ENCODE measurements at places on chromosomes 7 and 10.

DNA sequence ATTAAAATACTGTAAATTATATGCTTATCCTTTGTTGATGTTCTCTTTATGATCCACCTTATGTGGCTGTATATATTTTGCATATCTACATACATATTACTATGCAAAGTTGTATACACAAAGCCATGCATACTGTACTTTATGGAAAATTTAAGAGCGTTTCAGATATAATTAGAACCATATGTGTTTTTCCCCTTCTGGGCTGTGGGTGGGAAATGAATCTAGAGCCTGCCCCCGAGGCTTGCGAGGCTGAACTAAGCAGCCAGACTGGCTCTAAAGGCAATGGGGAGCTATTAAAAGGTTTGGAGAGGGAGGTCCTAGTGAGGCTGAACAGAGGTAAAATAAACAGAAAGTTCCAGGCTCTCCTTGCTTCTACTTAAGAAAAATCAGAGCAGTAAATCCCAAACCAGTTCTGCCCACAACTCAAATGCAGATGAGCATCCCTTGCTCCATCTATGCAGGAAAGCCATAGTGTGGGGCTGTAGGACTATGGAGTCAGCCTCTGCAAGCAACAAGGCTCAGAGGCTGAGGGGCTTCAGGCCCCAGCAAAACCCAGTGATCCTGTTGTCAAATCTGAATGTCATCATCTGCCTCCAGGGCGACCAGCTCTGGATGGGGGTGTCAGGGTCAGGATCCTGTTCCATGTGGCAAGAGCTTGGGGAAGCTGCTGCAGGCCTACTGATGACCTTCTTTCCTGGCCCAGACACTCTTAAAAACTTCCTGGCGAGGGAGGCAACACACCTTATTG lies 14.1 kb upstream of the DDIT4 start:
- no peak for DNase-seq

GRCh38 chr7:105932835-105933477 lies 30.1 kb upstream of the CDHR3 start:
- DNase-seq: no peak

DNA sequence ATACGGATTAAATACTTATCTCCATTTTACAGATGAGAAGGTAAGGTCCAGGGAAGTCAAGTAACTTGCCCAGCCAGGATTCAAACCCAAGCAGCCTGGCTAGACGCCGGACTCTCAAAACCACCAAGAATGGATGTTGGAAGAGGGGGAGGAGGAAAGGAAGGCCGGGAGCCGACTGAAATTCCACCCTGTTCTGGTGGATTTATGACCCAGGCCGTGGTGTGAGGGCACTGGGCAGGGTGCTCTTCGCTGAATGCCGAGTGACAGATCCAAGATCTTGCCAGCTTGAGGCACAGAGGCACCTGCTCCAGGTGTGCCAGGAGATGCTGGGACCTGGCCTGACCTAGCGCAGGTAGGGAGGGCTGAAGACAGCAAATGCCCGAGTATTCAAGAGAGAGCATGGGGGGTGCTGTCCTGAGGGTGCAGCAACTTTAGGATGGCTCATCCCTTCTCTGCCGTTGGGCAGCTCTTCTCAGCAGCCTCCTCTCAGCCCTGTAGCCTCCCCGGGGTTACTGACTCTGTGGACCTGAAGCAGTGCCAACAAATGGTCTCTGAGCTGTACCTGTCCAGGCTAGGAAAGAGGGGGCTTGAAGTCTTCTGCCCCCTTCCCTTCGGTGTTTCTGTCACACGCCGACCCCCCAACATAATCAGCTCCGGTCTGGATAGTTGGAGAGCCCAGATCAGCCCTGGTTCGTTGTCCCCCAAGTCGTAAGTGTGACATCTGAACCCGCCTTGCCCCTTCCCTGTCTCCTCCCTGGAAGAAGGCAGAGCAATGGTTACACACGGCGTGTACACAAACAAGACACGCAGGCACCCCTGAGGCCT lies 713 bp downstream of the LOXL4 start:
- peak; percentile 42 for DNase-seq

- DNase-seq: no peak
These were observed 456.1 kb upstream of the FOXK1 start for GRCh38 chr7:4225881-4226523.

GRCh38 chr7:40419806-40420205 lies 285.0 kb downstream of the SUGCT start:
- DNase-seq: no peak

DNA sequence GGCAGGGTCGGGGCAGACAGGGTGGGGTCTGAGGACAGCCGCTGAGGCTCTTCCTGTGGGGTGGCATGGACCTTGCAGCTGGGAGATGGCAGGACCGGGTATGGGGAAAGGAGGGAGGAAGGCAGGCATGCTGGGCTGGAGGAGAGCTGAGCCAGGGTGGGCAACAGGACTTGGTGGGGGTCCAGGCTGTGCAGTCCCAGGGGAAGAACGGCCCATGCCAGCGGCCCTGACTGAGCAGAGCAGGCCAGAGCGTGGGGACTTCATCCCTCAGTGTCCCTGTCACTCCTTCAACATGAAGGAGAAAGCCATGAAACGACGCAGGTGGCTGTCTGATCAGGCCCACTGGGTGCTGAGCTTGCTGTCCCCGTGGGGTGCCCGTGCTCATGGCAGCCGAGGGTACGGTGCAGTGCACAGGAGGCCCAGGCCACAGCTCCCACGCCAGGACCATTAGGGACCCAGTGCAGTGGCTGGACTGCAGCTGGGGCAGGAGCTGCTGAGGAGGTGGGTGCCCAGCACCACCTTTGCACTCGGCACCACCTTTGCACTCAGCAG lies 519.6 kb downstream of the PTPRN2 start:
- DNase-seq: no peak

DNA sequence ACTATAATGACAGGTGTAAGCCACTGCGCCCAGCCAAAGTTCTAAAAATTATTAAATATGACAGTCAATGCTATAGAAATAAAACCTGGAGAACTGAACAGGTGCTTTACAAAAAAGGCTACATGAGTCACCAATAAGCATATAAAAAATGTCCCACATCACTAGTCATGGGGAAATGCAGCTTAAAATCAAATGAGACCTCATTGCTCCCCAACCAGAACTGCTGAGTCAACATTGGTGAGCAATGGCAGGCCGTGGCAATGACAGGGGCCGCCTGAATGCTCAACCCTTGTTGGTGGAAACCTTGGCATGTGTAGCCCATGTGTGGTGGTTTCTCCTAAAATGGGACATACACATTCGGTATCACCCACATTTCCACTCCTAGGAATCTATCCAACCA lies 352.3 kb upstream of the KLF6 start:
- no peak for DNase-seq

DNA sequence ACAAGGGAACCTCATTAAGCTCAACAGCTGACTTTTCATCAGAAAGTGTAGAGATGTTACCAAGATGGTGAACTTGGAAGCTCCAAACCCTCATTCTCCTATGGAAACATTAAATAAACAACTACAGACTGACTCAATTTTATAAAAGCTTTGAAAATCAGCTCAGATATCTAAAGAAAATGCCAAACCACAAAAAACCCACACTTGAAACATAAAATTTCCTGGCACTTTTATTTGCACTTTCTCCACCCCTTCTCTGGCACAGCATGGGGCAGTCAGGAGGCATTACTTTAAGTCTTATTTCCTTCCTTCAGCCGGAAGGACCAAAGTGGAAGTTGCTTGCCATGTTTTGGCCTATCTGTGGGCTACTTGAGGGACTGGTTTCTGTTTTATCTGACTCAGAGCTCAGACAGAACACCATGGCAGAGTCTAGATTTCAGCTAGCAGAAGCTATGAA lies 114.7 kb downstream of the ODAD2 start:
- no peak for DNase-seq

GRCh38 chr7:84490661-84491060 lies 296.1 kb upstream of the SEMA3A start:
- DNase-seq: no peak

- DNase-seq: no peak
These were observed 30.8 kb downstream of the CHCHD3 start for GRCh38 chr7:133051066-133051465.

GRCh38 chr7:2838873-2839578 lies 5.1 kb downstream of the GNA12 start:
- no peak for DNase-seq

DNA sequence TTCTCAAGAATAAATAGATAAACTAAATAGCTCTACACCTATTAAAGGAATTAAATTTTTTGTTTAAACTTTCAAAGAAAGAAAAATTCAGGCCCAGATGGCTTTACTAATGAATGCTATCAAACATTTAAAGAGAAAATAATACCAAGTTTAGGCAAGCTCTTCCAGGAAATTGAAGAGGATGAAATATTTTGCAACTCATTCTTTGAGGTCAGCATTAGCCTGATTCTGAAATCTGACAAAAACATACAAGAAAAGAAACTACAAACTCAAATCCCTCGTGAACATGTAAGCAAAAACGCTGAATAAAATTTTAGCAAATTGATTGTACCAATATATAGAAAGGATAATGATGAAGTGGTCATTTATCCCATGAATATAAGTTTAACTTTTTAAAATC lies 93.4 kb downstream of the RTKN2 start:
- no peak for DNase-seq

DNA sequence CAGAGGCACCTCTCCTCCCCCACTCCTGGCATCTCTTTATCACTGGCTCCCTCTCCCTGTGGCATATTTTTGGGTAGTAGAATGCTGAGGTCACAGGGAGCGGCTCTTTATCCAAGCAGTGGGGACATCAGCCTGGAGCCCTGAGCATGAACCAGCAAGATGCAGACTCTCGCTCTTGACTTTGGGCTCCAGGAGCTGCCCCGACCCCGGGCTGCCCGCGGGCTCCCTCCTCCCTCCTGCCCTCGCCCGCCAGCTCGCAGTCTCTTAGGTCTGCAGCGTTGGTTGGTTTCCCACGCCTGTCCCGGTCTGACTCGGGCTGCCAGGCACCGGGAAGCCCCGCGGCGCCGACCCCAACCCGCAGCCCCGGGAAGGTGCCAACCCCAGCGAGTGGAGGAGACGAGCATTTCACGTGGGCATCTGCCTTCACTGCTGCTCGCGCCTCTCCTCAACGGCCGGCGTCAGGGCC lies 1.3 kb downstream of the INSYN2A start:
- DNase-seq: no peak

DNA sequence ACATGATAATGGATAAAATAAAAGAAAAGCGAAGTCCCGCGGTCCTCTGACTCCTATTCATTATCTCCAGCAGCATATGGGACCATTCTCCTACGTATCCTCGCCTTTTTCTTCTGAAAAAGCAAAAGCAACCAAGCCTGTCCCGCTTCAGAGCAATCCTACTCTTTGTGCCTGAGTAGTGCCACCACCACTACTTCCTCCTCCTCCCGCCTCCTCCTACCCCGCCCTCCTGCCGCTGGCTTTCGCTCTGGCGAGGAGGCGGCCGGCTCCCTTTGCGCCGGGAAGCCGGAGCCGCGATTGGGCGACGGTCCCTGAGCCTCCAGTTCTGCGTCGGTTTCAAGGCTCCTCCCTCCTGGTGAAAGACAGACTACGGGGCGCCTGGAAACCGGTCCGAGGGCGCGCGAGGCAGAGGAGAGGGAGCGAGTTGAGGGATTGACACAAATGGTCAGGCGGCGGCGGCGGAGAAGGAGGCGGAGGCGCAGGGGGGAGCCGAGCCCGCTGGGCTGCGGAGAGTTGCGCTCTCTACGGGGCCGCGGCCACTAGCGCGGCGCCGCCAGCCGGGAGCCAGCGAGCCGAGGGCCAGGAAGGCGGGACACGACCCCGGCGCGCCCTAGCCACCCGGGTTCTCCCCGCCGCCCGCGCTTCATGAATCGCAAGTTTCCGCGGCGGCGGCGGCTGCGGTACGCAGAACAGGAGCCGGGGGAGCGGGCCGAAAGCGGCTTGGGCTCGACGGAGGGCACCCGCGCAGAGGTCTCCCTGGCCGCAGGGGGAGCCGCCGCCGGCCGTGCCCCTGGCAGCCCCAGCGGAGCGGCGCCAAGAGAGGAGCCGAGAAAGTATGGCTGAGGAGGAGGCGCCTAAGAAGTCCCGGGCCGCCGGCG lies at the start of gene FZD1:
Gene FZD1 (plus strand): TSS at position 388 of the 878 bp plus-strand sequence. CDS start 448 bp downstream, at position 836.
- peak; percentile 79 for DNase-seq

GRCh38 chr10:48495282-48496045 lies 109.4 kb downstream of the ARHGAP22 start:
- no peak for DNase-seq

GRCh38 chr7:28623863-28624262 lies 211.5 kb downstream of the CREB5 start:
- no peak for DNase-seq

DNA sequence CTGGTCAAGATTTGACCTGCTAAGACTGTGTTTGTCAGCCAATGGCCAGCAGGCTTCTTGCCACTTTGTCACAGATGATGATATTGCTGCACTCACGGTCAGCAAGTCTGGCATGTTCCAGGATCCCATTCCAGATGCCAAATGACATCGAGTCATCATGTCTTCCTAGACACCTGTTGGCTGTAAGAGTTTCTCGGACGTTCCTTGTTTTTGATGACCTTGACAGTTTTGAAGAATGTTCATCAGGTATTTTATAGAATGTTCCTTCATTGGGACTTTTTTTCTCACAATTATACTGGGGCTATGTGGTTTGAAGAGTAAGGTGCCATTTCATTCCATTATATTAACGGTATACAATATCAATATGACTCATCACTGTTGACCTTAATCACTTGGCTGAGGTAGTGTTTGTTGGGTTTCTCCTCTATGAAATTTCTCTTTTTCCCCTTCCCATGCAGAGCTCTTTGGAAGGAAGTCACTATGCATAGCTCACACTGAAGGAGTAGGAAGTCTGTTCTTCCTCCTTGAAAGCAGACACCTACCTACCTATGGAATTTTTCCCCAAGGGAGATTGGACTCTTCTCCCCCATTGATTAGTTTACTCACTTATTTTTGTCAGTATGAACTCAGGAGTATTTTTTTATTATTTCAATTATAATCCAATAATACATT lies 31.6 kb downstream of the HECW1 start:
- DNase-seq: no peak

DNA sequence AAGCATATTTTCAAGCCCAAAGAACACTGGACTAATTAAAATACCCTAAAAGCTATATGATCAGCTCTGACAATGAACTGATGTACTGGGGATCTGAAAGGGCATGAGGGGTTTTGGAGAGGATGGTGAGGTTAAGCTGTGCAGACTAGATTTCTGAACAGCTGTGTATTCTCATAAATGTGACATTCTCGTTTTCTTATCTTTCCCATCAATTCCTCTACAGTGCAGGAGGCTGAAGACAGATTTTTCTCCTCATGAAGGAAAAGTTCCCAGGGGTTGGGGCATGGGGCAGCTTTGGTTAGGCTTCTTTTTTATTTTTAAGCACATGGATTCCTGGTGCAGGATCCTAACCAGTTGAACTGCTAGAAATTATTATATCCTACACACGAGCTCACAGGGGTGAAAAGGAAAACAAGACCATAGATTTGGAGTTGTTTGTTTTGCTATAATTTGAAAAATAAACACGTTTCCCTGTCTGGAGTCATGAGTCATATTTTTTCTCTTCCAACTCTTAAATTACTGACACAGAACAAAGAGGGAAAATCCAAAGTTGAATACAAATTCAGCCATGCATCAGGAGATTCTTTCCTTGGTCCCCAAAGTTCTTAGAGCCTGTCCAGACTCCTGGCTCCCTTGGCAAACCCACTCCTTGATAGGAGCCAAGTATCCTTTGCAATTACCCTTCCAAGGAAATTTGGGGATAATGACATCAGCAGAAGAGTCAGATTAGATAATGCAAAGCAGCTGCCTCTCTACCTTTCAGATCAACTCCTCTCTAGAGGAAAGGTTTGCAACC lies 147.7 kb upstream of the NPVF start:
- DNase-seq: no peak

Data from 8988T (cell line).